ENCODE measurements at places on chromosomes 5 and 9. TPM values are rescaled to one million over a fixed set of nuclear protein-coding genes. Genes with fewer than 3 reads are reported as not detected.

LURAP1L gene
- total RNA-seq: 6.7 TPM

CNTLN gene
- total RNA-seq: 5.2 TPM

CENPH gene
- total RNA-seq: 4.8 TPM

PCDHGA1 gene
- total RNA-seq: 0.38 TPM

DNA sequence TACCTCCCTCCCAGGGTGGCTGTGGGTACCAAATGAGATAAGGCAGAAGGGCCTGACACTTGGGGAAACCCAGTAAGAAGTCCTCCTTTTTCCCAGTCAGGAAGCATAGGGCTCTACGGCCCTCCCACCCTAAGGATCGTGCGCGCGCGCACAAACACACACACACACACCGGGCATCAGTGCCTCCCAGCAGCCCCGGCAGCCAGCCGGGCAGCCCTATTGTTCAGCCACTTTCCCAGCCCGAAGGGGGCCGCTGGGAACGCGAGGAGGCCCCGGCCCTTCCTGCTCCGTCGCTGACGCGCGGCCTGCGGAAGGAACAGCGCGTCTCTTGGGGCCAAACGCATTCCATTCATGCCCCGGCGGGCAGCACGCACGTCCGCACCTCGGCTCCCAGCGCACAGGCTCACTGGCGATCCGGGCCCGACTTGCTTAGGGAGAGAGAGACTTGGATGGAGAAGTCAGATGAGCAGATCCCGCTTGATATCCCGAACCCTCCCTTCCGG lies 22.6 kb downstream of the DUSP1 start:
- DNase-seq: no peak

- DNase-seq: no peak
Observed at GRCh38 chr9:16180546-16180945, 627.7 kb downstream of the CCDC171 start.

DNA sequence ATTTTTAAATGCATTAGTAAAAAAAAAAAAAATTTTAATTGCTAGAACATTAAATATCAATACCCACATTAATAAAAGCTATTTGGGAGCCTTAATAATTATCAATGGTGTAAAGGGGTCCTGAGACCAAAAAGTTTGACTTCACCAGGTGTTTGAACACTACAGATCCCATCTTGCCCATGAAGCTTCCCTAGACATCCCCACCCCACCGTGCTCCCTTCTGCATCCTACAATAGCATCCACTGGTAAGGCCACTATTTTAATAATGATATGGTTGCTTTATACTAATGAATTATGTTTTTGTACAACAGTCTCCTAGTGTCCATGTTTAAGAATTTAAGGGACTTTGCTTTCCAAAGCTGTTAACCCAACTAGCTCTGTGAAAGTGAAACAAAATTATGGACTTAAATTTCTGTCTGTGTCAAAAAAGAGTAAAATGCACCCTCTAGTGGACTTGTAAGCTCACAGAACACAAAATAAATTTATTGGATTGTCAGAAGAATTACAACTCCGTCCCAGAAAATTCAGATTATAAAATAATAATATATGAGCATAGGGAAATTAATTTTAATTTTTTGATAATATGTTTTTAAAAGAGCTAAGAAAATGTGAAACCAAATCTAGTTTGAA lies 76.0 kb downstream of the ARL15 start:
- DNase-seq: no peak

DNA sequence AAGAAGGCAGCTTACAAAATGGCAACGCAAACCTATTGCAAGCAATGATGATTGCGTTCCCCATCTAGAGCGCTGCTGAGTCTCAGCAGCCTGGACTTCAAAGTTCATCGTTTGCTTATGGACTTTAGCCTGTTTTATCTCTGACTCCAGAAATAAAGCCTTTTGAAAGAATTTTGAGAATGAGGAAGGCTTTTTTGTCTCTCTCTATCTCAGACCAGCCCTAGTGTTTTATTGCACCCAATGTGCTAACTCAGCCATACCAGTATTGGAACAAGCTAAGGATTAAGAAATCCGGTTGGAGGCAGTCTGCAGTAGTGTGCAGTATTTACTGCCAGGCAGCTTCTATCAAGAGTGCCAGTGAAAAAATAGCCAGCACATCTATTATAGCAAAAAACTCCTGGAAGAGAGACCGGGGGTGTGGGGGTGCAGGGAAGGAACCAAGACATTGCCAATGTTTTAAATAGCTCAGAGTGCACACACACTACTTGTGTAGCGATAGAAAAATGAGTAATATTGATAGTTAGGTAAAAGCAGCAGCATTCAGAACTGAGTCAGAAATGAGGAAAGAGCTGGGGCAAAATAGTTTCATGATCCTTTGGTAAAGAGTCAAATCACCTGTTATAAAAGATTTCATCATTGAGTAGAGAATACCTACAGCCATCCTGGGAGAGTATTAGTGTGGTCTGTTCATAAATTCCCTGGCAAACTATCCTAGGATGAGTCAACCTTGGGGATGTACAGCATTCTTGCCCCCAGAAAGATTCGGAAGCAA lies 219.0 kb downstream of the ZNF608 start:
- no peak for DNase-seq

DNA sequence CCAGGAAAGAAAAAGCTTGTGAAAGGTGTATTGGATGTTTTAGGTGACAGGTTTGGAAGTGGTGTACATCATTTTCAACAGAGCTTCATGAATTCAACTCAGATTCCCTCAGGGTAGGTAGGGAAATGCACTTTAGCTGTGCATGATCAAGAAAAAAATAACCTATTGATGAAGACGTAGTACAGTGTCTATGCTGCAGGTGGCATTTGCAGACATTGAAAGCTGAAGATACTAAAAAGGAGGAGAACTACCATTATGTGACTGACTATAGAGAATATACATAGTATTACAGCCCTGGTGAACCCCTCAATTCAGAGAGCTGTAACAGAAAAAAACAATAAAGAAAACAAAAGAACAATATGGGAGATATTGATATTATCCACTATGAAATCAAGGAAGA lies 2344.7 kb upstream of the ACO1 start:
- DNase-seq: no peak

GRCh38 chr9:85289142-85289541 lies 452.6 kb downstream of the AGTPBP1 start:
- DNase-seq: no peak

DNA sequence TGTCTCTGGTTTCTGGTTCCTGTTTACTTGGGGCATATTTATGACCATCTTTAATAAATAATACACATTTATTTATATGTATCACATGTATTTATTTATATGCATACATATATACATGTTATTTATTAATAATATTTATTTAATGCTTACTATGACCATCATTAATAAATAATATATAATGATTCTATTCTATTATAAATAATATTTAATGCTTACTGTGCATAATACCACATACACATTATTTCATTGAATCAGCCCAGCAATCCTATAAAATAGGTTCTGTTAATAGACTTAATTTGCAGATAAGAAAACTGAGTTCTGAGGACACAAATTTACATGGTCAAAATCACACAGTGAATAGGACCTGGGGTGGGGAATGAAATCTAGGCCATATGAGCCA lies 24.2 kb downstream of the ACTBL2 start:
- no peak for DNase-seq

- no peak for DNase-seq
Observed at GRCh38 chr5:39640552-39640951, 215.8 kb upstream of the DAB2 start.

All from esophagus squamous epithelium (tissue), 5 donors.